ENCODE measurements at places on chromosomes 7 and 10.

- DNase-seq = no peak
Observed at GRCh38 chr10:99124376-99124775, 111.3 kb downstream of the HPSE2 start.

GRCh38 chr7:93622036-93623033 lies 47.8 kb upstream of the CALCR start:
- DNase-seq = peak; percentile 34

- no peak for DNase-seq
Observed at GRCh38 chr7:131733604-131734003, 177.2 kb upstream of the PODXL start.

DNA sequence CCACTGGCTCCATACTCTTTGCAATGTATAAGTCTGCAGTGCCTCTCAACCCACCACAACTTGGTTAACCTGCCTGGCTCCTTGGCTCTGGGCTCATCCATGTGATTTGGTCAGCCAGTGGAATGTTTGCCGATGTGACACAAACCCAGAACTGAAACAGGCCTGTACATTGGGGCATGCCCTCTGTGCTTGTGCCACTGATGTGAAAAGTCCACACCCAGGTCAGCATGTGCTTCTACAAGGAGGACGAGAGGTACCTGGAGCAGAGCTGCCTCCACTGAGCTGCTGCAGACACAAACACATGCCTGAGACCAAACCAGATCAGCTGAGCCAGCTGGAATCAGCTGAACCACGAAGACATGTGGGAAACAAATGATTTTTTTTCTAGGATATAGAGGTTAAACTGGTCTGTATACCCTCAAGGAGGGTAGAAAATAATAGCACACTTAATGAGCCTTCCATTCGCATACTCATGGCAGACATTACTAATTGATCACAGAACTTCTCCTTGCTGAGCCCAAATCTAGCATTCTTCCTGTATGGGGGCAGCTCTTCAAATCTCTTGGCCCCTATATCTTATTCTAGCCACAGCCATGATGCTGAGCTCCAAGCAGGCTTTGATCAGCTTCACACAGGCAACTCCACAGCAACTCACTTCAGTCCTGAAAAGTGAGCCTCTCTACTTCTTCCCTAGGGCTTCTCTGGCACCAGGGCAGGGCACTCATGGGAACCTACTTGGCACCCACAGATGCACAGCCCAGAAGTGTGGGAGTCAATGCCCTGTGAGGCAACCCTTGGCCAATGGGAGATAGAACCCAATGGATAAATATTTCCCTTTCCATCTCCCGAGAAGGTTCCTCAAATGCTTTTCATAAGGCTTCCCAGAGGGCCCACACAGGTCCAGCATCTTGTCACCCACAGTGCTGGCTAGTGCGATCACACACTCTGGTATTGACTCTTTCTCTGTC lies 18.6 kb downstream of the PYROXD2 start:
- DNase-seq = no peak

DNA sequence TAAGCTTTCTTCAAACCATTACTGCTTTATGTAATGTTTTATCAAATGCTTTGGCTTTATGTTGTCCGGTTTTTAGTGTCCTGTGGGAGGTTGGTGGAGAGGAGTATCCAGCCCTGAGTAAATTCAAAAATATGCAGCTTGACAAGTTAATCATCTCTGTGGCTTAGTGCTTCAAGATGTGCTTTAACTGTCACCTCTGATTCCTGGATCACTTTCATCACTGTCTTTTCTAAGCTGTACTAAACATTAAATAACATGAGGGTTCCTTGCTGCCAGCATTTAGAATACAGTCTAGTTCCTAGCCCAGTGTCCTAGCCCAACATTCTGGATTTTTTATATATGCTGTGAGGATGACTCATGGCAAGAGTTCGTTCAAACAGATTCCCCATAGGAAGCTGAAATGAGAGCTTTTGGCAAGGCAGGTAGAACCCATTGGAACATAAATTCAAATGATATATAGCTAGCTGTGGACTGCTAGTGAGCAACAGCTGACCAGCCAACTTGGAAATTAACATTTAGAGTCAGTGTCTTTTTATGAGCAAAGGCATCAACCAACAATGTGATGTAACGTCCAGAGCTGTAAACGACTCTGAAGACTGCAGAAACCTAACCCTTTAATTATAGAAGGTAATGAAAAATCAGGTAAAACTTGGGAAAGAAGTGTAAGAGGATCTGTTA lies 80.6 kb upstream of the OIT3 start:
- DNase-seq = no peak

DNA sequence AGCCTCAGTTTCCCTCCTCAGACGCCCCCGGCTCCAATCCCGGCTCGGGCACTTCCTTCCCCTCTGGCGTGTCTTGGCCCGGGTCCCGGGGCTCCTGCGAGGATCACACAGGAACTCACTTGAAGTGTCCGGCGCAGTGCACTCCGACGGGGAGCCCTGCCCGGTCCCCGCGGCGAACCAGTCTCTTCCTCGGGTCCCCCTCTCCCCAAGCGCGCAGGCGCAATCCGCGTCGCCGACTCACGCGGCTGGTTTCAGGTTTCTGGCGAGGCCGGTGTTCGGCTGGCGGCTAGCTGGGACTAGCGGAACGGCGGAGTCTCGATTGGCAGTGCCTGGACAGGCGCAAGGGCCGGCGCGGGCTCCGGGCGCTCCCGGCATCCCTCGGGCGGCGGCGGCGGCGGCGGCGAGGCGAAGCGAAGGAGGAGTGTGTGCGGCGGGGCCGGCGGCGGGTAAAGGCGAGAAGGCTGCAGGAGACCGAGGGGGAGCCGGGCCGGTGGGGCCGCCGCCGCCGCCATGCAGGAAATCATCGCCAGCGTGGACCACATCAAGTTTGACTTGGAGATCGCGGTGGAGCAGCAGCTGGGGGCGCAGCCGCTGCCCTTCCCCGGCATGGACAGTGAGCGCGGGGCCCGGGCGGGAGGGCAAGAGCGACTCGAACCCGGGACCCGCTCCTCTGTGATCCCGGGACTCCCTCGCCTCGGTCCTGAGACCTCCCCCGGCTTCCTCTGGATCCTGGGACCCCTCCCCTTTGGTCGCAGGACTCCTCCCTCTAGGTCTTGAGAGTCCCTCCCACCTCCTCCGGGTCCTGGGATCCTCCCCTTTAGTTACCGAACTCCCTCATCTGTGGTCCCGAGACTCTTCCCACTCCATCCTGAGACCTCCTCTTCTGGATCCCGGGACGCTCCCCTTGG lies at the start of the genes CPSF4 and PTCD1:
Gene CPSF4, plus strand, starts transcription at position 371 of the 908 bp plus-strand sequence. Its CDS starts 140 bp downstream, at position 511.
Gene PTCD1, minus strand, starts transcription at position 226 of the 908 bp plus-strand sequence. CDS start 3,556 bp downstream, outside the sequence.
- DNase-seq = peak; percentile 83

DNA sequence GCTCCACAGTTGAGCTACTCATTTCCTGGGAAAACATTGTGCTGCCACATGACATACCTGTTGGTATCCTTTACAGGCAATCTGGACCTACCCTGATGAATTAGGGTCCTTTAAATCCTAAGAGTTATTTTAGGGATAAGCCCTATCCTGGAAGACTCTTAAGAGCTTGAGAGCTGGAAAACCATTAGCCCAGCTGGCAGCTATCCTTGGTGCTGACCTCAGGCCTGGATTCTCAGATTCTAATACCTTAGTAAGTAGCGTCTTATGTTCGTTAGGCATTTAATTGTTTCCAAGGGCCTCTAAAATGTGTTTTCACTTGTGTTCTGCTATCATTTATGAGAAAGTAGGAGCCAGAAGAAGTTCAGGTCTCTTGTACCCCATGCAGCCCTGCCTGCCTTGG lies 93.0 kb upstream of the SORCS3 start:
- no peak for DNase-seq

DNA sequence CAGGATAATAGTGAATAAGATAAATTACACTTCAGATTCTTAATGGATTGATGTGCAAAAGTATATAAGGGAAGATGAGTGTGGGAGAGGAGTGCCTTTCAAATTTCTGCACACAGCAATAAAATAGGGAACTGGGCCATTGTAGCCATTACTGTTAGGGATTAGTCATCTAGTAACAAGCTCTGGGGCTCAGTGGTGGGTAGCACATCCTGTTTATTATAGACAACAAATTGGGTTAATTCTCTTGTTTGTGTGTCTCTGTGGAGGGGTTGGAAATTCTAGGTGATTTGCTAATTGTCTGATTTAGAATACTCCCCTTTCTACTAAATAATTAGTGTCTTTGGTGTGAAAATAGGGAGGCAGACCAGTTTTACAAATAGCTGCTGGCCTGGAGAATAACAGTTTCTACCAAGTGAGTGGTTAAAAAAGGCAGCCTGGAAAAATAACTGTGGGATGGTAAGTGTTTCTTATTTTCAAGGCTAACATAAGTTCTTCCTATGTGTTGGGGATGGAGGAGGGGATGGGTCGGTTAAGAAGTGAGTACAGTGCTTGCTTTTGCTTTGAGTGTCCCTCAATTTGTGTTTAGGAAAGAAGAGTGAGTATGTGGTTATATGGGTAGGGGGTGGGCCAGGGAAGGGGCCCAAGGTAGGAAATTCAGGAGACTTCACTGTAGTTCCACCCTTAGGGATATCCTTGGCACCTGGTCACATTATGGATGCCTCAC lies 43.3 kb upstream of the TMEM248 start:
- DNase-seq = no peak
